ENCODE measurements at places on chromosomes 16 and 17.

- DNase-seq = no peak
Observed at GRCh38 chr17:8467527-8467926, 31.8 kb downstream of the NDEL1 start.

- peak; percentile 65 for DNase-seq
Observed at GRCh38 chr16:31868691-31869167, 4.9 kb upstream of the ZNF267 start.

GRCh38 chr17:80527016-80527645 lies 17.5 kb upstream of the RPTOR start:
- no peak for DNase-seq

- no peak for DNase-seq
Observed at GRCh38 chr16:67509016-67509415, 19.6 kb upstream of the RIPOR1 start.

DNA sequence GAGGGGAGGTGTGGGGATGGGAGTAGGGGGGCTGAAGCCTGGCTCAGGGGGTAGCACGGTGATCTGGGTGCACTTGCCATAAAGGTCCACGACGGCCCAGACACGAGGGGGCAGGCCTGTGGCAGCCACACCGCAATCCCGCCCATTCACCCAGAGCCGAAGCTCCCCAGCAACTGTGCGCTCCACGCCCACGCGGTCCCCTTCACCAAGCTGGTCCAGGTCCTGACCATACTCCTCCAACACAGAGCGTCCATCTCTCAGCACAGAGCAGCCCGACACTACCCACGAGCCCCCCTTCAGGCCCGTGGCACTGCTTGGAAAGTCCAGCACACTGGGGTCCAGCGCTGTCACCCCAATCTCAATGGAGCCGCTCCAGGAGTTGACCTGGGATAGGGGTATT lies 1.6 kb downstream of the NEURL4 start:
- no peak for DNase-seq

- DNase-seq = no peak
Observed at GRCh38 chr17:28907709-28908475, 5.0 kb upstream of the DHRS13 start.

DNA sequence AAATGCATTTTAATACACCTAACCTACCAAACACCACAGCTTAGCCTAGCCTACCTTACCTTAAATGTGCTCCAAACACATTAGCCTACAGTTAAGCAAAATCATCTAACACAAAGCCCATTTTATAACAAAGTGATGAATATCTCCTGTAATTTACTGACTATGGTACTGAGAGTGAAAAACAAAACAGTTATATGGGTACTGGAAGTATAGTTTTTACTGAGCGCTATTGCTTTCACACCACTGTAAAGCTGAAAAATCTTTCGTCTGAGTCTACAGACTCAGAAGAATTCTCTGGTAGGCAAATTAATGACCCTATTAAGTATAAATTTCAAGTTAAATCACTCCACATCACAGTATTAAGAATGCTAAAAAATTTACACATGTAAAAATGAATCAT lies 3.5 kb downstream of the GRB2 start:
- no peak for DNase-seq

DNA sequence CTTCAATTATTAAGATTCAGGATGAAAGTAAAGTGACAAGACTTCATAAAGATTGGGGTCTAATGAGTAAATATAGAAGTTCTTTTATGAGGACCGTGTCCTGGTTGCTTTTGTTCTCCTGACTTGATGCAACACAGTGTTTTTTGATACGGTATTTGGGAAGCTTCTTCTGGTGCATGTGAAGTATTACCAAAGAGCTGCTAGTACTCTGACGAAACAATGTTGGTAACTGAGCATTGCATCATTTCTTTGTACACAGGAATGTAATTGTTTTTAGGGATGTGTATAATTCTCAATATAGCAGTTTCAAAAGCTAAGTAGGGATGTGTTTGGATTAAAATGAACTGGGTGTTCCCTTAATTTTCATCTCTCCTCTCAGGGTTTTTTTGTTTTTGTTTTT lies 15.9 kb downstream of the KPNB1 start:
- DNase-seq = no peak

DNA sequence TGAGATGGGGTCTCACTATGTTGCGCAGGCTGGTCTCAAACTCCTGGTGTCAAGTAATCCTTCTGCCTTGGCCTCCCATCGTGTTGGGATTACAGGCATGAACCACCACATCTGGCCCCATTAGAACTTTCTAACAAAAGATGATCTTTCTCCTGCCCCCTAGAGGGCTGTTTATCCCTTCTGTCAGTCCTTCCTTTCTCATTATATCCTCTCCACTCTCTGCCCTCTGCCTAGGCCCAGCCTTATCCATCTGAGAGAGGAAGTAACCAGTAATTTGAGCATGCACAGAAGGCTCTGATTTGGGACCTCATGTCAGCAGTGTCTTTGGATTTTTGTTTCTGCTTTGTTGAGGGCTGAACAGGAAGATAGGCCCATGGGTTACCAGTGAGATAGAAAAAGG lies 4.4 kb upstream of the DHX40 start:
- peak; percentile 34 for DNase-seq

Data from iPS-NIHi11 (cell line).